ENCODE measurements at places on chromosomes 7 and 10.

DNA sequence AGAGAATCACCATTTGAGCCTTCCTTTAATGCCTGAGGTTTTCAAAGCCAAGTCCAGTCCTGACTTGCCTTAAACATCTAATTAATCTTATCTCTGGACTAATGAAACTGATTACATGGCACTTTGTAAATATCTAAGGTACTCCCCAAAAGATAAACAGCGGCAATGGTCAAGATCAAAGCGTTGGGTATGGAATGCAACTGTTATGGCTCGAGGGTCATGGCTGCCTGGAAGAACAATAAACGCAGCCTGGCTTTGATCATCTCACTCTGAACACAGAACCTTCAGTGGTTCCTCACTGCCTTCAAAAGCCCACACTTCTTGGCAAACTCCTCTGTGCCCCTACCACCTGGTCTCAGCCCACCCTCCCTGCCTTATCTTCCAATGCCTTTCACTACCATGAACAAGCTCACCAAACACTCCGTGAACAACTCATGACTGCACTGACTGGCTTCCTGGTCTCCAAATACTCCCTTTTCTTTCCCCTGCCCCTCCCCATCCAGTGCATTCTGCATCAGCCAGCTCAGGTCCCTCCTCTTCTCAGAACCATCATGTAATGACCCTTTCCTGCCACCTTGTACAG lies 150.2 kb upstream of the NFE2L3 start:
- DNase-seq: no peak

- DNase-seq: no peak
Observed at GRCh38 chr7:35252612-35253459, 1.1 kb downstream of the TBX20 start.

- DNase-seq: no peak
Observed at GRCh38 chr10:105952153-105952552, 1212.4 kb downstream of the SORCS1 start.

DNA sequence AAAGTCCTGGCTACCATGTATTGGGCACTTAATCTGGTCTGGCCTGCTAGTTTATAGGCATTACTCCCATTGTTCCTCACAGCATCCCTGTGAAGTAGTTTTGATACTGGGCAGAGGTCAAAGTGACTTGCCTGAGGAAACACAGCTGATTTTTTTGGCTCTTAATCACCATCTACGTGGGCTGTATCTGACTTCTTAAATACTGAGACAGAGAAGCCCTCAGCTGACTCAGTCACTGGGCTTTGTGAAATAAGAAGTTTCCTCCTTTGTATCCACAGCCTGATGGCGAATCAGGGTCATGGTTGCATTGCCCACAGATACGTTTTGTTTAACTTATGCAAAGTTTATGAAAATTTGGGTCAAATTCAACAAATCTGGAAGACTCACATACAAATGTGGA lies 13.2 kb downstream of the TACR2 start:
- no peak for DNase-seq

- no peak for DNase-seq
Observed at GRCh38 chr7:101075646-101076045, 9.6 kb upstream of the TRIM56 start.

DNA sequence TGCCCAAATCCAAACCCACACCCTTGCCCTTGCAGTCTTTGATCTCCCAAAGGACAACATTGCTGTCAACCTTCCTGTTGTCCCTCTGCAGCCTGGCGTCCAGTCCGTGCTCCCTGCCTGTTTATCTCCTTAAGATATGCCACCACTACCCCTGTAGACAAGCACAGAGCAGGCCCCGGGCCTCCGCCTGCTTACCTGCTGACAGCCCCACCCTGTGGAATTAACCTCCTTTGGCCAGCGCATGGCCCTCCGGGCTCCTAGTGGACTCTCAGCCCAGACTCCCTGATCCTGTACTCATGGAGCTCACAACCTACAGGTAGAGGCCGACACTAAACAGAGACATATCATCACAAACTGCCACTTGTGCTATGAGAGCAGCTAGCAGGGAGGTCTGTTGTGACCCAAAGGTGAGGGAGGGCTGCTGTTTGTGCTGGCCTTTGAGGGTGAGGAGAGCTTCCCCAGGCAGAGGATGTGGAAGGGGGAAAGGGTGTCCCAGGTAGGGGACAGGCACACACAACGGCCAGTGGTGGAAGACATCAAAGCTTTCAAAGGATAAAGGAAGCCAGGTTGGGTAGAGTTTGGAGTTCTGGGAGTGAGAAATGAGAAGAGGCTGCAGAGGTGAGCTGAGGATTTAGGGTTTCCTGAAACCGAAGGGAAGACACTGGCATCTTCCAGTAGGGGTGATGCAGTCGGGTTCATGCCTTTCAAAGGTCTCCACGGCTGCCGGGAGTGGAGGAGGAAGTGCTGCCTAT lies 174.5 kb upstream of the ZMIZ1 start:
- DNase-seq: no peak

GRCh38 chr10:88791924-88792323 lies 10.6 kb upstream of the LIPM start:
- no peak for DNase-seq

DNA sequence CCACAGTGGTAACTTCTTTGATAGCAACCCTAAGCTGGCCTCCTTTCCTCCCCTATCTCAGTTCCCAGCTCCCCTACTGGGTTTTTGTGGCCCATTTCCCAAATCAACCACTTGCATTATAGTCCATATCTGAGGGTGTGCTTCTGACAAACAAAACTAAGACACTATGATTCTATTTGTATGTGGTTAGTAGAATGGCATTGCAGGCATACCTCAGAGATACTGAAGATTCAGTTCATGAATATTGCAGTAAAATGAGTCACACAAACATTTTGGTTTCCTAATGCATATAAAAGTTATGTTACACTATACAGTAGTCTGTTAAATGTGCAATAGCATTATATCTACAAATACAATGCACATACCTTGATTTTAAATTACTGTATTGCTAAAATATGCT lies 15.4 kb upstream of the TMEM243 start:
- DNase-seq: no peak

DNA sequence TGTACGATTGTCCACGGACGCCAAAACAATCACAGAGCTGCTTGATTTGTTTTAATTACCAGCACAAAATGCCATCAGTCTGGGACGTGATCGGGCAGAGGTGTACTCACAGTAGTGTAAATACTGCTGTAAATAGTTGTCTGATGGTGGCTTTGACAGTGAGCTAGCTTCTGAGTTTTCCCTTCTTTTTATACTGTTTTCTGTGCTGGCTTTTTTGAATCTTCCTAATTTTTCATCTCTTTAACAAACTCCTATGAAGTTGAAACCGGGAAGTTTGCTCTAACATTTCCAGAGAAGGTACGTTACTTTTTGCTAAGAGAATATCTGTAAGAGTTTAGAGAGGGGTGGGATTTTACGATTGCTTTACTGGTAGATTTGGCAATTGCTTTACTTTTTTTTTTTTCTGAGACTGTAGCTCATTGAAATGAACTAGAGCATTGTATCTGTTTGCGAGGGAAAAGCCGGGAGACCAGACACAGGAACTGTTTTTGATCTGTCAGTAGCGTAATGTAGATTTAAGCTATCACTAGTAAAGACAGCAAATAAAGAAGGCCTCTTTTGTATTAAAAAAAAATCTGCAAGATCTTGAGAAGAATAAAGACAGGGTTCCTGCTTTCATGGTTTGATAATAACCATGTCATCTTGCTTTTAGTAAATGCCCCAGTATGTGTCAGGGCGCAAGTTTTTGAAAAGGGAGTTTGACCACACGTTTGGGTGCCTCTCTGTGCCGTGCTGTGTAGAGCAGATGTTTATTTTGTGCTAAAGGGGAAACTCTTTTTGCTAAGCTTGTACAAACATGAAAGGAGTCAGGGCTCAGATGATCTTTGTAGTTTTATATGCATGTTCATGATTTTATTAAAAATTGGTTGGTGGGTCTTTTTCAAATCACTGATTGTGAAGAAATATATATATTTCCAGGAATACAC lies 712 bp downstream of the FOXP2 start:
- no peak for DNase-seq

GRCh38 chr7:132941428-132941827 lies 140.5 kb downstream of the CHCHD3 start:
- DNase-seq: no peak

All from activated T-helper 9 cell treated with anti-CD3 and anti-CD28 coated beads, Interleukin-2, amount 50 U/mL, for 16 hours (primary cell).